ENCODE measurements at places on chromosomes 3 and 15.

GRCh38 chr3:160641665-160642309 lies 35.2 kb upstream of the ARL14 start:
- DNase-seq, result no peak

GRCh38 chr15:41828807-41829141 lies 882 bp downstream of the JMJD7 start:
- peak; percentile 48 for DNase-seq

DNA sequence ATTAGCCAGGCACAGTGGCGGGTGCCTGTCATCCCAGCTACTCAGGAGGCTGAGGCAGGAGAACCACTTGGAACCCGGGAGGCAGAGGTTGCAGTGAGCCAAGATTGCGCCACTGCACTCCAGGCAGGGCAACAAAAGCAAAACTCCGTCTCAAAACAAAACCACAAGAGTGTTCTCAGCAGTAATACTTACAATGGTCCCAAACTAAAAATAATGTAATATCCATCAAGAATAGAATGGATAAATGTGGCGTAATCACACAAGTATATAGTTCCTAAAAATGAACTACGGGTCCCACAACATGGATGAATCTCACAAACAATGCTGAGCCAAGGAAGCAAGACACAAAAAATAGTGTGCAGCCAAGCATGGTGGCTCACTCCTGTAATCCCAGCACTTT lies 39.2 kb downstream of the STAG1 start:
- no peak for DNase-seq

DNA sequence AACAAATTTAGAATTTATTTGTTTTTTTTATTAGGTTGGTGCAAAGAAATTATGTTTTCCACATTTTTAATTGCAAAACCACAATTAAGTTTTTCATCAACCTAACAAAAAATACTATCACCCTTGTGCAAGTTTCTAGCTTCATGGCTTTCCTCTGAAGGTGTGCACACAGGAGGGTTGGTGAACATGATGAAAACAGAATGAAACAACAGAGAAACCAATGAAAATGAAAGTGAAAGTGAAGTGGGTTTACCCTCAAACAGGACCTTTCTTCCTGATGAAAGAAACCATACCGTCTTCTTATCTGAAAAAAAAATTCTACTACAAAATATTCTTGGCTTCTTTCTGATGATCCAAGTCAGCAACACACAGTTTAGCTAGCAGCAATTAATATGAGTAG lies 71.9 kb upstream of the FEZF2 start:
- peak; percentile 55 for DNase-seq

GRCh38 chr3:143307613-143308183 lies 188.1 kb downstream of the CHST2 start:
- DNase-seq, result peak; percentile 90

GRCh38 chr3:66507423-66508260 lies 6.8 kb upstream of the LRIG1 start:
- DNase-seq, result no peak

DNA sequence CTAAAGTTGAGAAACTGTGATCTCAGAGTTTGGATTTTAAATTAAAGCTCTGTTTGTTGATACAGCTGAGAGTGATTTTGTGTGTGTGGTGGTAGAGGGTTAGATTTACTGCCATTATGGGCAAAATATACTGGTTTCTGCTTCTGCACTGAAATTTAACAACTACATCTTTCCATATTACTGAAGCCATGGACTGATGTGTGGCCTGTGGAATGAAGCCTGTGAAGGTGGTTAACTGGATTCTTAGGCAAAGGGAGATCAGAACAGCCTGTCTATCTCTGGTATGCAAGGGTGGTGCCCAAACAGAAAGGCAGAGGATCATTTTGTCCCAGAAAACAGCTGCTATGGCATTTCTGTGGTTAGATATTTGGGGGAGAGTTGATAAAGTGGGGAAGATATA lies 297.3 kb upstream of the THBS1 start:
- no peak for DNase-seq

GRCh38 chr15:55526559-55527036 lies 18.6 kb upstream of the DNAAF4 start:
- peak; percentile 58 for DNase-seq

- DNase-seq, result no peak
Observed at GRCh38 chr3:11581237-11582190, 62.2 kb downstream of the VGLL4 start.

GRCh38 chr15:23750776-23751175 lies 63.7 kb upstream of the NDN start:
- no peak for DNase-seq

Data from erythroblast (primary cell).